ENCODE measurements at places on chromosomes 3 and 15. TPM values are rescaled to one million over a fixed set of nuclear protein-coding genes. Genes with fewer than 3 reads are reported as not detected.

GRCh38 chr3:101964861-101965260, 115.5 kb downstream of the NFKBIZ start:
- DNase-seq, result no peak

DNA sequence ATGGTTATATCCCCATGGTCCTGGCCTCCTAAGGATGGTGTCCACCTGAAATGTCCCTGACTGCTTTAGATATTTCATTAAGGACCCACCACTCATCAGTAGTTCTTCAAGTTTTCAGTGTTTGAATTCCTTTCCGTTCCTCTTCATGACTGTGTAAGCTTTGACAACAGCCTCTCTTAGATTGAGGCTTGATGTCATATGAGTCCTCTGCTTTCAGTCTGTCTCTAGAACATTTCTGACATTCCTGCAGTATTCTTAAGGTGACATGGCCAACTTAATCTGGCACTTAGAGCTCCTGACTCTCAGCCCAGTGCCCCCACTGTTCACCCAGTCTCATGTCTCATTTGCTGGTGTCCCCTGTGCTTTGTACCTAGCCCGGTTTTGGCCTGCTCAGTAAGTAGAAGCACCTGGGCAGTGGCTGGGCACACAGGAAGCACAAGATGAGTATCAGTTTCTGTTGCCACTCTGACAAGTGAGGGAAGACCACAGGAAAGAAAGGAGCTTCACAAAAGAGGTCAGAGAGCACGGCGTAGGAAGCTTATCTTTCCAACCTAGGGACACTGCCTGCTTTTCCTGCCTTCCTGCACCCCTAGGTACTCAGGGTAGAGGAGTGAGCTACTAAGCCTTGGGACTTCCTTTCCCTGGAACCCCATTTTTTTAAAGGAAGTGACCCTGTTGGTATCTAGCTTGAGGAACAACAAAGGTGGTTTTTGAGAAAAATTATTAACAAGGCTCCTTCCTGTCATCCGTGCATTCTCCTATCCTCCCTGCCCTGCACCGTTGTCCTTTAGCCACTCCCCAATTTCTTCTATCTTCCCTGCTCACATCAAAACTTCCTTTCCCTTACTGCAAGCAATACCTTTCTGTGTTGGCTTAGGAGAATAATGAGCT, 103.1 kb downstream of the KLHL25 start:
- DNase-seq, result no peak

DNA sequence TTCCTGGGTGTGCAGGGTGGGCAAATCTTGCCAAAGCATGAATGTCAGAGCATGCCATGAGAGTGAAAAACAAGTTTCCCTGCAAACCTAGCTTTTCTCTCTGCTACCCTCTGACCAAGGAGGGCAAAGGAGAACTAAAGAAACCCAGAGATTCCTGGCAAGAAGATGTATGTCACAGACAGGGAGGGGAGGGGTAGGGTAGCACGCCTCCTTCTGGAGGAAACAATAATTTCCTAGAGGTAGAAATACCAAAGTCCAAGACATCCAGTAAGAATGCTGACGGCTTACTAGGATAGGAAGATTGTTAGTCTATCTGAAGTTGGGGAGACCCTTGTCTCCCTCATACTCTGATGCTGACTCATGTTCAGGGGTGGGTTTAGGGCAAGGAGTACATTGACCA, 203.9 kb downstream of the NR1D2 start:
- no peak for DNase-seq

- no peak for DNase-seq
Measured at GRCh38 chr3:175913286-175913685, 1054.2 kb downstream of the NAALADL2 start.

DNA sequence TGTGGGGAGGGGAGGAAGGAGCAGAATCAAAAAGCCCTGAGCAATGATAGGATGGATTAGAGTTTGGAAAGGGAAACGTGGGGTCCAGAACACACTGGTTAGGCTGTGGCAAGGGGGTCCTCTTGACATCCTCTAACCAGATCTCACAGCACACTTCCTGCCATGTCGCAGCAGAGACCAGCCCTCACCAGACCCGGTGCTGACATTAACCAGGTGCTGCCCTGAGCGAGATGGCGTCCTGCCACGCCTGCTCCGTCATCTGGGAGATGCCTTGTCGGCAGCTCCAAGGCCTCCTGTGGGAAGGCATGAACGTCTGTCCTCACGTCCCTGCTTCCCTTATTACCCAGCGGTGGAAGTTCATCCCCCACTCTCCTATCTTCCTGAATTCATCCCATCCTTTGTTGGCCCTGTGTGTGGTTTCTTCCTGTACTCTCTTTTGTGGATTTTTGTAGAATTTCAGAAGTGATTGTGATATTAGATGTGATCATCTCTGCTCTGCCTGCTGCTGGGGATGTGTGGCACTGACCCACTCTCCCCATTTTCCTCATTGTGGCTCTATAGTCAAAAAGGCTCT, 29.4 kb upstream of the MYZAP start:
- DNase-seq, result no peak

DNA sequence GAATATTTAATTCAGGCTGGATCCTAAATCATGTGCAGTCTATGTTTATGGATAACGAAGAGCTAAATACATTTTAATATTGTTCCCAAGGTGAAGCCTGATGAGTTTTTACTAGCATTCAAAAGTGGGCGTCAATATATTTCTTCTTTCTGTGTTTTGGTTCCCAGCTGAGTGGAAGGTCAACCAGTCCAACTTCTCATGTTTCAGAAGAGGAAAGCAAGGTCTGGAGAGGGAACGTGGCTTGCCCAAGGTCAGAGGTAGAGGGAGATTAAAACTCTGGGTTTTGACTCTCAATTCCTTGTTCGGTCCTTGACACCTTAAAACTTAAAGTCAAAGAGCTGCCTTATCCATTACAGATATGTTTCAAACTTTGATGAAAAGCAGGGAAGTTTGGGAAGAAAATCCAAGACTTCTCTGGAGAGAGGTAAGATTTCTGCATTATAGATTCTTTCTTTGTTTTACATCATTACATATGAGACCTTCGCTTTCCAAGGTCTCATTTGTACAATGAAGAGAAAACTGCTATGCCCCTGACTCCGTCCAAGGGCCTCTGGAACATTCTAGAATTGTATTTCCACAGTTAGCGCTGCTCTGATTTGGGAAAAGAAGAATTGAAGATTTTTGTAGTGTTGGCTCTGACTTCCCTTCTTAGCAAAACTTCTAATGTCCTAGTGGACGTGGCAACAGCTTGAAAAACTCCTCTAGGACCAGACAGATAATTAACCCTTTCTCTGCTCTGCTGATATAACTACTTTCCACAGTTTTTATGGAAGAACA, 57.7 kb upstream of the HES1 start:
- DNase-seq, result no peak

DNA sequence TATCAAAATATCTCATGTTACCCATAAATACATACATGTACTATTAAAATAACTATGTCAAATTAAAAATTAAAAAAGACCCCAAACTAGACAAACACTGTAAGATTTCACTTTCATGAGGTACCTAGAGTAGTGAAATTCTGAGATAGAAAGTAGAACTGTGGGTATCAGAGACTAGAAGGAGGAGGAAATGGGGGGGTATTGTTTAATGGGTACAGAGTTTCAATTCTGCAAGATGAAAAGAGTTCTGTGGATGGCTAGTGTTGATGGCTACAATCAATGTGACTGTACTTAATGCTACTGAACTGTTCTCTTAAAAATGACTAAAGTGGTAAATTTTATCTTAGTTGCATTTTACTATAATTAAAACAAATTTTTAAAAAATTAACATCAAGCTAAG, 36.6 kb downstream of the RFX7 start:
- no peak for DNase-seq

DNA sequence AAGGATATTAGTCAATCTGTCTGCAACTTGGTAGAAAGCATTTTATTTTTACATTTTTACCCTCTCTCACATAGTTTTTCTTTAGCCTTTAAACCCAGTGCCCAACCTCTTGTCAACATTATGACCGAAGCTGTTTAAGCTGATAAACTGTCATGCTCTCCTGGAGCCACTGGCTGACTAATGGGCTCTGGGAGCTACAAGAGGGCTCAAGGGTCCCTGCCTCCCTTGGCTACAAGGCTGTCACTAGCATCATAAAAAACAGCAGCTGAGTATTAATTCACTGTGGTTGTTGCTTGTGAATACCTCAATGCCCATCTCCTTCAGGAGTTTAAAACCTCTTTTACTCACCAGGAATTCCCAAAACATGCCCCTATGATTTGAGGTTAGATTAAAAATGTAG, 237.9 kb downstream of the ZMAT3 start:
- DNase-seq, result no peak

DNA sequence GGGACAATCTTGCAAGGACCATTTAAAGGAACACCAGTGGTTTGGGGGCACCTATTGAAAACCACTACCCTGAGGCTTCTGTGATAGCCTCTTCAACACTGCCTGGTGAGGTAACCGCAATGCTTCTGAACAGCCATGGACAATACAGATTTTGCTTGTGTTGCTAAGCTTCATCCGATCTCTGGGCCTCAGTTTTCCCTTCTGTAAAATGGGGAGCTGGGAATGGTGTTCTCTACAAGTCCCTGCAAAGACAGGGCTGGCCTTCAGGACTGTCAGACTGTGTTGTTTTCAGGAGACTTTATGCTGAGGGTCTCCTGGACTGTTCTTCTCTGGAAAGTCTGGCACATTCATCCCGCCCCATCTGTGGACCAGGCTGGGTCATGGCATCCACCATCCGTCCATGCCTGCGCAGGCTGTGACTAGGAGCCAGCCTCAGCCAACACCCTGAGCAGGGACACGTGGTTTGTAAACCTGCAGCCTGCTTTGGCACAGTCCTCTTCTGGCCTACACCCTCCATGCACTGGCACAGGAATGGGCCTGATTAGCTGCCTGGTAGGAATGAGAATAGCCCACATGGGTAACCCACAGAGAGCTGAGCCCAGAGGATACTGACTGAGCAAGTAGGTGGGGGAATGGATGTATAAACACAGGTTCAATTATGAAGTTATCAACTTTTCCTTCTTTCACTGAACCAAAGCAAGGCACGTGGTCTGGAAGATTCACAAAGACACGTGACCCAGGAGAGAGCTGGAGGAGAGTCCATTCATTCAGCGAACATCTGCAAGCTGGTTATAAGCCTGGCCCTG, 55.3 kb downstream of the ROPN1B start:
- DNase-seq, result no peak

Gene RETNLB
- not detected for total RNA-seq

Gene FHIT
- 152 TPM for total RNA-seq

Measured in naive thymus-derived CD4-positive, alpha-beta T cell (primary cell).